ENCODE measurements at places on chromosomes 6 and 20.

GRCh38 chr20:382291-383115, 1.9 kb downstream of the TRIB3 start:
- no peak for DNase-seq

GRCh38 chr6:15287670-15288375, 42.0 kb downstream of the JARID2 start:
- DNase-seq = peak; percentile 66

- peak; percentile 78 for DNase-seq
Measured at GRCh38 chr6:6840831-6841291, 252.3 kb downstream of the LY86 start.

DNA sequence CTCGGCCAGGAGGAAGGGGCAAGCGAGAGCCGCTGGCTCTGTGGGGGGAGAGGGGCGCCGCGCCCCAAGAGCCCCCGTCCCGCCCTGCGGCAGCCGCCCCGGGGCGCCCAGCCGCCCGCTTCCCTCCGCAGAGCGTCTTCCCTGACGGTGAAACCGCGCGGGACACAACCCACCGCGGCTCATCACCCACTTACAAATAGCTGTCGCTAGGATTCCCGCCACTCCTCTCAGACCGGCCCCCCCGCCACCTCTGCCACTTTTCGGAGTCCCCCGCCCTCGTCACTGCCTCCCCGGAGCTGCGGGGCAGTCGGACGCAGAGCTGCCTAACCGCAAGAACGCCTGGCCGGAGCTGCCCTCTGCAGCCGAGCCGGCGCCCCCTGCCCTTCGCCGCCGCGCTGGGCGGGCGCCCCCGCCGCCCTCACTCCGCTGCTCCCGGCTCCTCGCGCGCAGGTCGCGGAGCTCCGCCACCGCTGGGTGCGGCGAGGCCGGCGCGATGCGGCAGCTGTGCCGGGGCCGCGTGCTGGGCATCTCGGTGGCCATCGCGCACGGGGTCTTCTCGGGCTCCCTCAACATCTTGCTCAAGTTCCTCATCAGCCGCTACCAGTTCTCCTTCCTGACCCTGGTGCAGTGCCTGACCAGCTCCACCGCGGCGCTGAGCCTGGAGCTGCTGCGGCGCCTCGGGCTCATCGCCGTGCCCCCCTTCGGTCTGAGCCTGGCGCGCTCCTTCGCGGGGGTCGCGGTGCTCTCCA, at the start of gene SLC35D3:
Gene SLC35D3 (plus strand): TSS at position 366 of the 749 bp plus-strand sequence. CDS start 128 bp downstream, at position 494.
- peak; percentile 48 for DNase-seq

- DNase-seq = no peak
Measured at GRCh38 chr6:117174835-117175360, 90.5 kb upstream of the VGLL2 start.

- no peak for DNase-seq
Measured at GRCh38 chr6:5215799-5216198, 45.0 kb downstream of the LYRM4 start.

DNA sequence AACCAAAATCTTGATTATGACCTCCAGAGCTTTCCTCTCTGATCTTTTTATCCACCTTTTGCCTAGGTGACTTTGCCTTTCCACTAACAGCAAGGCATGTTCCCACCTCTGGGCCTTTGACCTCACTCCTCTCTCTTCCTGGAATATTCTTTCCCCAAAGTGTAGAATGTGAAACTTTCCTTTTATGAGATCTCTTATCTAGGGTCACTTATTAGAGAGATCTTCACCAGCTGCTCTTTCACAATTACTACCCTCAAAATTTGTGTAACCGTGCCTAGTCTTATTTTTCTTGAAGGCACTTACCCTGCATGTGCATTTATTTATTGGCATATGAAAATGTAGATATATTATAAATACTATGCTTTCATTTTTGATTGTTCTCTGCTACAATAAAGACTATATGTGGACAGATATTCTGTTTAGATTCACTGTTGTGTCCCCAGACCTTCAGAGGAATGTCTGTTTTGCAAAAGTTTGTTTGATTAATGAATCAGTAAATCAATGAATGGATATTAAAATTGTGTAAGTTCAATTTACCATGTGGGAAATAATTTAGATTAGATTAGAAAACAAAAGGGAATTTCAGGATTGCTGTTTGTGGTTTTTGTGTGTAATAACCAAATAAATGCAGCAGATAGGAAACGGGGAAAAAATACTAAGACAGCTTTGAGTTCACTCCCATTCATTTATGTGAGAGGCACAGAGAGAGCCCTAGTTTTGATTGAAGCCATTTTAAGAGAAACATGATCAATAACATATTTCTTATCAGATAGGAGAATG, 207.0 kb downstream of the ADGB start:
- no peak for DNase-seq

DNA sequence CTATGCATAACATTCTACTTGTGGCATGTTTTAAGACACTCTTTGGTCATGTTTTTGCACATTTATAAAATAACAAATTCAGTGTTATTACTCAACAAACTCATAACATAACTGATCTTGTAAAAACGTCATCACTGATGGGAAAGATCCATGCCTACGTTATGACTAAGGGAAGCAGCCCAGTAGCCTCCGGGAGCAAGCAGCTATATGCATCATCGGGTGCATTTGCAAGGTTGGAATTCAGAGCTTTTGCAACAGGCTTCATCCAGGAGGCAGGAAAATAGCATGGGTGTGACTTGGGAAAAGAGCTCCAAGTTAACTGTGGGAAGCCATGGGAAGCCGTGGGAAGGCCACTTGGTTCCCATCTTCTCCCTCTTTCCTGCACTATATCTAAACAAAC, 271.6 kb upstream of the SGK1 start:
- no peak for DNase-seq

DNA sequence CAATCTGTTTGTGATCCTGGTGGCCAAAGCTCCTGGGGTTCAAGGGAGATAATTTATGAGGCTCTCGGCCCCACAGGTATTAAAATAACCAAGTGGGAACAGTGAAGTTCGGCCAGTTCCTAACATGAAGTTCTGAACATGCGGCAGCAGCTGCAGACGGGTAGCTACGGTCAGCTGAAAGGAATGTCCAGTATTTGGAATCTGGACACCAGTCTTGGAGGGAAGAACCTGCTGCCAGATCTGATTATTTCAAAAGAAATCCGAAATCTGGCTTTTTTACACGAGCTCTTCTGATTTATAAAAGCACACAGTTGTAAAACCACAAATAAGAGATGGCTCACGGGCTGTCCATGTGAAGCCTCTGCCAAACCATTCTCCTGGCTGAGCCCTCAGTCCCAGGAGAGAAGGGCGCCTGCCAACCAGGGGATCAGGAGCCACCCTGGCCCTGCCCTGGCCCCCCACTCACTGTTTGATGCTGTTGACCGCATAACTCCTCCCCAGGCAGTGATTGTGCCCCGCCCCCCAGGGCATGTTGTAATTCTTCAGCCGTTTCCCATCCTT, 28.2 kb upstream of the KCNB1 start:
- no peak for DNase-seq

All from inflammatory macrophage treated with lipopolysaccharide for 4 hours (primary cell).